Fibroblast of skin of left biceps (primary cell): ENCODE measurements at places on chromosomes 6 and 20.

DNA sequence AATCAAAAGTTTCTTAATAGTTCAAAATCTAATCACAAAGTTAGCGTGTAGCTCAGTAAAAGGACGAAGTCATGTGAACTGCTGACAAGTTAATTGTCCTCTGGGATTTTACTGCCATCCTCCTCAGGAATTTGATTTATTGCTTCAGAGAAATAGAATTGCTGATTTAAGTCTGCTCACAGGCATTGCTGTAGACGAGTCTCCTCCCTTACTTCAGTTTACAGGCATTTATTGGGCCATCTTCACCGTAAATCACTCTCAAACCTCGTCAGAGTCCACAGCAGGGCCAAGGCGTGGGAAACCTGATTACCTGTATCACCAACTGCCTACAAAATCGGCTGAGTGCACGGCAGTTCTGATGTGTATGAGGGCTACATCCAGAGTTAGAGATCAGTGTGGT lies 119.1 kb upstream of the PDE10A start:
- DNase-seq = no peak

DNA sequence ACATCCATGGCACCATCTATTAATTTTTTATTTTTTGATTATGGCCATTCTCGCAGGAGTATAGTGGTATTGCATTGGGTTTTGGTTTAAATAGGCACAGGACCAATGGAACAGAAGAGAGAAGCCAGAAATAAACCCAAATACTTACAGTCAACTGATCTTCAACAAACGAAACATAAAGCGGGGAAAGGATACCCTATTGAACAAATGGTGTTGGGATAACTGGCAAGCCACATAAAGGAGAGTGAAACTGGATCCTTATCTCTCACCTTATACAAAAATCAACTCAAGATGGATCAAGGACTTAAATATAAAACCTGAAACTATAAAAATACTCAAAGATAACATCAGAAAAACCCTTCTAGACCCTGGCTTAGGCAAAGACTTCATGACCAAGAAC lies 25.3 kb upstream of the RUNX2 start:
- DNase-seq = no peak

DNA sequence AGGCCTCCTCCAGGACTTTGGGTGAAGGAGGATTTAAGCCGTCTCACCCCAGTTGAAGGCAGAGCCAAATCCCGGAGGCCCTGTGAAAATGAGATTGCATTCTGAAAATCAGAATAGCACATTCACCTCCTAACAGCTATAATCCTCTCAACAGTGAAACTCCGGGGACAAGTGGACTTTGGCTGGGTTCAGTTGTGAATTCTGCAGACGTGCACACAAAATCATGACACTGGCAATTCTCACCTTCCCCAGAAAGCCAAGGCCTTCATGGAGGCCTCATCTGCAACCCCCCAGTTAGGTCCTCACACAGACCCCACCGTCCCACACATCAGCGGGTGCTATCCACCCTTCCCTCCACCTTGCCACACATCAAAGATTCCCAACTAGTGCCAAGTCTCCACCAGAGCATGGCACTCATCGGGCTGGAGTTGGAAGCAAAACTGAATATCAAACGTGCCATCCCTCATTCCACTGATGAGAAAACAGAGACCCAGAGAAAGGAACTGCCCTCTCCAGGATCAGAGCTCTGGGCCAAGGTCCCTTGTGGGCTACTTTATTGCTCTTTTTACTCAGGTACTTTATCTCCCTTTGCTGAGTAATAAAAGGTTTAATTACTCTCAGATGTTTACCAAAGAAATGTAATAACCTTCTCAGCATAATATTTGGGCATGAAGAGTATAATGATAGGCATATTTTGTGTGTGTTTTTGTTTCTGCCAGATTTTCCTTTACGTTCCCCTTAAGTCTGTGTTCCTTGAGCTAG lies 4.8 kb upstream of the BTNL2 start:
- DNase-seq = no peak

- no peak for DNase-seq
Measured at GRCh38 chr20:46192376-46192944, 74.3 kb downstream of the CD40 start.

GRCh38 chr6:3267162-3267561 lies 8.4 kb downstream of the PSMG4 start:
- no peak for DNase-seq

DNA sequence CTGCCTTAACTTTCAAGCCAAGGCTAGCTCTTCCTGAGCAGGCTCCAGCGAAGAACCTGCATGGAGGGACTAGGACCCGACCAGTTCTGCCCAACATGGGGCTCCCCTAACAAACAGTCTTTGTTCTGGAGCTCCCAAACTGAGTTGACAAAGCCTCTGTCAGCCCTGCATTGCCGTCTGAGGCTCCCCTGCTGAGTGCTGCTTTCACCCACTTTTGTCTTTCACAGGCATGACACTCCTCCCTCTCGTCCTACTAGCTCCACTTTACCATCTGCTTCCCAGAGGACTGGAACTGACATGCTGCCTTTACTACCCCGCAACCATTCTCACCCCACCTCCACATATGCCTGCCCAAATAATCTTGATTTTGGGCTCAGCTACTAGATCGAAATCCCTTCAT lies 45.1 kb upstream of the B4GALT5 start:
- no peak for DNase-seq

DNA sequence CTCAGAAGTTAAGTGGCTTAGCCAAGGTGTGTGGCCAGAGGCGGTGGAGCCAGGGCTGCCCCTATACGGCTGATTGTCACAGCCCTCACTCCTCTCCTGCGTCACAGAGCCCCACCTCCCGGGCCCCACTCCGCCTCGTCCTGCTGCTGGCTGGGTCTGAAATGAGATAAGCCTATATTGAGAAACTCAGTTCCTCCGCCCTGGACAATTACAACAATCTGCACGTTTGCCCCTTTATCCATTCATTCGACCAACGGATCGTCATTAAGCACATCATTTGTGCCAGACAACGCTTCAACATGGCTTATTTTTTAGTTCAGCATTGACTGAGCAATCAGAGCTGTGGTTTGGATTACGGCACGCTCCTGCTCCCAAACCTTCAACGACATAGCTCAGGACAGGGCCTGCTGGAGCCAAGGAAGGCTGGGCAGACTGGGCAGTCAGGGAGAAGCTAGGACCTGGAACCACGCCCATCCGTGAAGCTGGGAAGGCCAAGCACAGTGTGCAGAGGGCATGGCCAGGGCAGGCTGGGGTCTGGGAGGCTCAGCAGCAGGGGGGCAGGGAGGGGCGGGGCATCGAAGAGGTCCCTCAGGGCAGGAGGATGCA lies 16.6 kb upstream of the EZR start:
- no peak for DNase-seq

DNA sequence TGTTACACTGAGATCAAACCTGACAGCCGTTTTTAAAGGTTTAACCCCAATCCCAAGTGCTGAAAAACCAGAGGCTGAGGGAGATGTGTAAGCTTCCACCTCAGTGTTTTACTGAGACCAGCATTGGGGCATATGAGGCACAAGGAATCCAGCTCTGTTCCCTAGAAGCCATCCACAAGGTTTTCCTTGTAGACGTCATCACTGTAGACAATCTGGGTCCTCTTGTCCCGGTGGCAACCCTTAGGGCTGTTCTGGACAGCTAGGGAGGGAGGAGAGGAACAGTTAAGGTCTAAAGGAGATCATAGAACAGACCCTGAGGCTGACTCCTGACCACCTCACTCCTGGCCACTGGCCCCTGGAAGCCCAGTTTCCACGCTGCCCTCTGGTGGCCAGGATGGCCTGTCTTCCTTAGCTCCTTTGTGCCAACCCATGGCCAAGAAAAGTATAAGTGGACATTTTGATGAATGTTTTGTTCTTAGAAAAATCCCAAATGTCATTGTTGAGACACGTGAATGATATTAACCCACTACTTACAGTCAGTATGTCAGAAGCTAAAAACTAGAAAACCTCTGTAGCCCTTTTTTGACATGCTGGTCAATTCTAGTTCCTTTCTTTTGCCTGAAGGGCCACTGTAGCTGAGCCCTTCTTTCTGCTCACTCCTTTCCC lies 6.4 kb downstream of the CFB start:
- no peak for DNase-seq

DNA sequence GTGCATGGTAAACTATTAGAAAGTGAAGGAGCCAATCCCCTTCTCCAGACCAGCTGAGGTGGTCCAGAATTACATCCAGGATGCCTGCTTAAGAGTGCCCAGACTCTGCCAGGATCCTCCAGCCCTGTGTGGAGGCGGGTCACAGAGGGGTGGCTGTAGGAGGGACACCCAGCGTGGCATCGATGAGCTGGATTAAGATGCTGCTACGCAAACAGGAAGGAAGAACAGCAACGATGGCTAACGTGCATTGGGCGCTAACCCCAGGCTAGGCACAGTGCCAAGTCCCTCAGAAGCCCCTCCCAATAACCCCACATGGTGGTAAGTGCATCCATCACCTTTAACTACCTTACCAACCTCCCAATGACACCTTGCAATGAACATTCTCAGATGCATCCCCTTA lies 63.9 kb upstream of the MRPS10 start:
- no peak for DNase-seq

- DNase-seq = no peak
Measured at GRCh38 chr6:170253226-170253909, 37.5 kb downstream of the DLL1 start.

- DNase-seq = peak; percentile 93
Measured at GRCh38 chr6:151087861-151088598, 151.7 kb upstream of the AKAP12 start.

DNA sequence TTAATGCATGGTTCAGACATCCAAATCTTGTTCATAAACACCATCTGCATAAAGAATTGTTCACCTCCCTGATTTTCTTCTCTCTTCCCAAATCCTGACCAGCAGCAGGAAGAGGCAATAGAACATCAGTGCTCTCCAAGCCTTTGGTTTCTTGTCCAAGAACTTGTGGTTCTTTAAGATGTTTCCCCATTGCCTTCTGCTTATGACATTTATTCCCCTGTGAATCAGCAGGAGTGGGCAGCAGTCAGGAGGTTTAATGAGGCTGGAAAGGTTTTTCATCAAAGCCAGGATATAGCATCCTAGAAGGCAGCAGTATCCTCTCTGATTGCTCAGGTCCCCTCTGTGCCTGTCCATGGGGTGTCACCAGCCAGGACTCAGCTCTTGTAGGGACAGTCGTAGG lies 5.3 kb downstream of the HDDC2 start:
- no peak for DNase-seq

DNA sequence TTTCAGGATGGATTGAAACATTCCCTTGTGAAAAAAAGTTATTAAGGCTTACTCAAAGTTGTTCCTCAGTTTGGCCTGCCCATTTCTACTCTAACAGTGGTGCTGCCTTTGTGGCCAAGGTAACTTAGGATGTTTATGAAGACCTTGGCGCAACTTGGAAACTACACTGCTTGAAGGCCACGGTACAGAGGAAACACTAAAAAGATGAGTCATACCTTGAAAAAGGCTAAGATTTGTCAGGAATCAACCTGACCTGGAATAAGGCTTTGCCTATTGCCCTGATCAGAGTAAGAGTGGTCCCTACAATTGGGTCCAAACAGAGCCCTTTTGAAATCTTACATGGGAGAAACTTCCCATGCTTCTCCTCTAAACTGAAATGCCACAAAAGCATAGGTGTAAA lies 119.9 kb upstream of the MOCS1 start:
- DNase-seq = no peak

GRCh38 chr20:11054266-11054993 lies 380.6 kb upstream of the JAG1 start:
- no peak for DNase-seq

- DNase-seq = no peak
Measured at GRCh38 chr20:64151633-64152530, 12.4 kb upstream of the MYT1 start.

DNA sequence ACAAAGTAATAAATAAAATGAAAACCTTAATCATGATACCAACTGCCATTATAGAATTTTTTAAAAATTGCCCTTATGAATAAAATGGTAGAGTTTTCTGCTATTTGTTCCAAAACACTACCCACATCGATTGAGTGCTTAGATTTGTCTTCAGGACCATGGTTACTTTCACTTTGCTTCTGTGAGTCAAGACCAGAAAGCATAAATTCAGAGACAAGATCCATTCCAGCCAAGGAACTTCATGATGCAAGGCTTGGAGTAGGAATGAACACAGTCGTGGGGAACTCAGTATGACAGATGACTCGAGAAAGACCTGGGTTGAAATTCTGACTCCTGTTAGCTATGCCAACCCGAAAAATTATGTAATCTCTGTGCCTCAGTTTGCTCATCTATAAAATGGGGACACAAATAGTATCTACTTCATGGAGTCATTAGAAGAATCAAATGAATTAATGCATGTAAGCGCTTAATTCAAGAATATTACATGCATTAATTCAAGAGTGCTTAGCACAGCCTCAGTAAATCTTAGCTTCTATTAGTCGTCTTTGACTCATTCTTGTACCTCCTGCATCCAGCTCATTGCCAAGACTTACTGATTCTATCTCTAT lies 72.5 kb upstream of the MYLIP start:
- no peak for DNase-seq

DNA sequence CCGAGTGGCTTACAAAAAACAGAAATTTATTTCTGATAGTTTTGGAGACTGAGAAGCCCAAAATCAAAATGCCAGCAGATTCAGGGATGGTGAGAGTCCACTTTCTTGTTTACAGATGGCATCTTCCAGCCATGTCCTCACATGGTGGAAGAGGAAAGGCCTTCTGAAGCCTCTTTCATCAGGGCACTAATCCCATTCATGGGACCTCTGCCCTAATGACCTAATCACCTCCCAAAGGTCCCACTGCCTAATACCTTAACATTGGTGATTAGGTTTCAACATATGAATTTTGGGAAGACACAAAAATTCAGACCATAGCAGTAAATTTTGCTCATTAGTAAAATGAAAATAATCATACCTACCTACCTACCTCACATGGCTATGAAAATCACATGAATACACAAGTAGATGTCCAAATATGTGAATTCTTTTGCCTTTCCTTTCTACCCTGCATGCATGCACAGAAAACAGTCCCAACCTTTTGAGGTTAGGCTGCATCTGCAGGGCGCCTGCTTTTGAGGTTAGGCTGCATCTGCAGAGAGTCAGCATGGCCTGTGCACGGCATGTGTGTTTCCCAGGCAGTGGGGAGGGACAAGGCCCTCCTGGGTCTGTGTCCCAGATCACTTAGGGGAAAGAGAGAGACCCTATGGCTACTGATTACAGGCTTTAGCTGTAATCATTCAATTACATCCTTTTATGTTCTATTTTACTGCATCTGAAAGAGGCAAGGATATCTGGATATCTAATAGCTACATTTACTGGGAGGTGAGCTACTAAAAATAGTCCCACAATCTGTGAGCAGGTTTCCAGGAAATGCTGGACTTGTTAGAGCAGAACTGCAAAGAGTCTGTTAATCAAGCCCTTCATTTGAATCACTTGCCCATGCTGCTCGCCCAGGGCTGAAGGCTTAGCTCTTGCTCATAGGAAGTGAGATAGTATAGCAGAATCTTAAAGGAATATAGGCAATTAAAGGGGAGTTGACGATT lies 497.7 kb upstream of the MARCKS start:
- DNase-seq = no peak

- DNase-seq = no peak
Measured at GRCh38 chr6:156309017-156309416, 468.2 kb upstream of the ARID1B start.

- DNase-seq = no peak
Measured at GRCh38 chr6:131917763-131918649, 33.2 kb downstream of the CCN2 start.

- DNase-seq = no peak
Measured at GRCh38 chr6:139690007-139690406, 315.6 kb upstream of the CITED2 start.

GRCh38 chr20:7856756-7857155 lies 83.5 kb downstream of the HAO1 start:
- DNase-seq = peak; percentile 8

GRCh38 chr6:1346101-1346500 lies 34.2 kb downstream of the FOXQ1 start:
- no peak for DNase-seq
